Eye (tissue), 1 donor: ENCODE measurements at places on chromosomes 16 and 17.
A peak's percentile ranks its signal among the peaks of the same experiment; 100 is the strongest.

DNA sequence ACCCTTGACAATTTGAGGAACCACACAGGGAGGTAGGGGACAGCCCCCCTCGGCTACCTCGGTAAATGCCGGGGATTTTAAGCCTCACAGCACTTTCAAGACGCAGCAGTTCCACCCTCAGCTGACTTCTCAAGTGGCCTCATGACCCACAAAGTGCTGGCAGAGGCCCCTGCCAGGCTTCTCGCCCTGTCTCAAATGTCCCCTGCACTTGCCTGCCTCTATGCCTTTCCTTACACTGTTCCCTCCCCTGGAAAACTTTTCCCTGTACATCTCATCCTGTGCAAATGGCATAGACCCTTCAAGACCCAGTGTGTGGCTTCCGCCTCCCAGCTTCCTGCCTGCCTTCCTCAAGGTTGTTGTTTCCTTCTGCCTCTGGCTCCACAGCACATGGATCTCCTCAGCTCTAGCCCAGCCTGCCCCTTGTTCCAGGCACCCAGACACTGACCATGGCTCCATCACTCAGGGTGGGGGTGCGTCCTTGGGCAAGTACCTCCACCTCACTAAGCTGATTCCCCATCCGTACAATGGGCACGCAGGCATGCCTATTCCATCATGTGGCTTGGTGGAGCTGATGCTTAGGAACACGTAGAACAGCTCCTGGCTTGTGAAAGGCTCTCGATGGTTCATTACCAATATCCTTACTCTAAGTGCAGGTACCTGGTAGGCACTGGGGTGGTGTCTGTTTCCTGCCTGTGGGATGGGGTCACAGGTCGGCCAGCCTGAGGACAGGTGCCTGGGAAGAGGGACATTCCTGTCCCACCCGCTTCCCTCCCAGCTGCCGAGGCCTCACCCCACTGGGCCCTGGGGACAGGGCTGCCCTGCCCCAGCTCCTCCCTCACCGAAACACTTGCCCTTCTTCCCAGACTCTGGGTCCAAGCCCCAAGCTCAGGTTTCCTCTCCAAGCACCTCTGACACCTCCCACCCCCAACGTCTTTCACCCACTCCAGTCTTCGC, 24.0 kb downstream of the MMP15 start:
- no peak for DNase-seq

DNA sequence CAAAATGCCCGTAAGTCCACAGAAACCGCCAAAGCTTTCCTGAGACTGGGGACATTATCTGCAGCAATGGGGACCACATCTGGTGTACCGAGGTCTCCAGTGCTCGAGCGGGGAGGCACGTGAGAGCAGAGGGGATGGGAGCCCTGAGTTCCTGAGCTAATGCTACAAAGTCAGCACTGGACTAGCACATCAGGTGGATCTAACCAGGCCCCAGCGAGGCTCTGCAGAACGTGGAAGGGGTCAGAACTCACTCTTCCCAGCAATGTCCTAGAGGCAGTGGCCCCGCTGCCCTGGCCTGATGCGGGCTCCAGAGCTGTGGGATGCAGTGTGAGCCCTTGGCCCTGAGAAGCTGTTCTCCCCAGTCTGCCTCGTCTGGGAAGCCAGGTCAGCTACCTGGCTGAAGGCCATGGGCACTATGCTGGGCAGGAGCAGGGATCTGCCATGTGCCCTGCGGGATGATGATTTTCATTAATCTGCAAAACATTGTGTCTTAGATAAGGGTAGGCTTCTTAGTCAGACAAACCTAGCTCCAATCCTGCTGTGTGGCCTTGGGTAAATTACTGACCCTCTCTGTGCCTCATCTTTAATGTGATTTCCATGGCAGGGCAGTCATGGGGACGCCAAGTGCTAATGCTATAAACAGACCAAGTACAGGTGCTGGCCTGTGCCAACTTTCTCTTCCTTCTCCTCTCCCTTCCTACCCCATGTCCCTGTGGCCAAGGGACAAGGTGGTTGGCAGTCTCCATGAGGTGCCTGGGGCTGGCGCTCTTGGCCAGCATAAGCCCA, 40.1 kb upstream of the SLC38A10 start:
- DNase-seq: no peak

GRCh38 chr16:13503960-13504635, 415.9 kb upstream of the ERCC4 start:
- DNase-seq: peak; percentile 34

DNA sequence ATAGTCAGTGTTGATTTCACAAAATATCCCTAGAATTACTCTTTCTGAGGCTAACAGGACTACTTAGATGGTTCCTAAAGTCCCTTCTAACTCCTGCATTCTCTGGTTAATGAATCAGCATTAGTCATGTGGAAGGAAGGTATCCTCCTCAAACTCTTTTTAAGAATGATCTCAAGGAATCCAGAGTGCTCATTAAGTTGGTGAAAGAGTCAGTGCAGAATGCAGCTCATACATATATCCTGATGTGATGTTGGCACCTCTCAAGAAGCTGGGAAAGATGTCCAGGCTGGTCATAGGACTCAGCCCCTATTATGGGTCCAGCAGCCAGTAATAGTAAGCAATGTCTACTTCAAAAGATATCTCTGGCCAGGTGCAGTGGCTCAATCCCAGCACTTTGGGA, 65.5 kb downstream of the PIGL start:
- no peak for DNase-seq

DNA sequence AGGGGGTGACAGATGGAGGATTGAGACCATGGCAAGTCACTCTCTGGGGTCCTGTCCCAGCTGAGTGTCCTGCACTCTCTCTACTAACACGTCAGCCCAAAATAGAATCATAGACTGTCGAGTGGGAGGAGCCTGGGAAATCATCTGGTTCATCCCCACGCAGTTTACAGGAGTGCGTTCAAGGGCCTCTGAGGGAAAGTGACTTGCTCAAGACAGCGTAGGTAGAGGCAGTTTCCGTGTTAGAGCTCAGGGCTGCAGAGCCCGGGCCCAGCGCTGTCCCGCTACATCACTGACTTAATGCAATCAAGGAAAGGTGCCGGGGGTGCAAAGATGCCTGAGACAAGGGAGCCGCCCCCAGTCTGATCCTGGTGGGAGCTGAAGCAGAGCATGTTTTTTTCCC, 10.3 kb downstream of the GSG1L2 start:
- DNase-seq: no peak

DNA sequence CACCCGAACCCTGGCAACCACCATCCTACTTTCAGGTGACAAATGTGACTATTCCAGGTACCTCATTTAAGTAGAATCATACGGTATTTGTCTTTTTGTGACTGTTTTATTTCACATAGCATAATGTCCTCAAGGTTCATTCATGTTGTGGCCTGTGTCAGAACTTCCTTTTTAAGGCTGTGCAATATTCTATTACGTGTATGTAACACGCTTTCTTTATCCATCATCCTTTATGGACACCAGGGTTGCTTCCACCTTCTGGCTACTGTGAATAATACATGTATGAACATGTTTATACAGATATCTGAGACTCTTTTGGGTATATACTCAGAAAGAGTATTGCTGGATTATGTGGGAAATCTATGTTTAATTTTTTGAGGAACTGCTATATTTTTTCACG, 28.7 kb upstream of the RSL1D1 start:
- DNase-seq: no peak

DNA sequence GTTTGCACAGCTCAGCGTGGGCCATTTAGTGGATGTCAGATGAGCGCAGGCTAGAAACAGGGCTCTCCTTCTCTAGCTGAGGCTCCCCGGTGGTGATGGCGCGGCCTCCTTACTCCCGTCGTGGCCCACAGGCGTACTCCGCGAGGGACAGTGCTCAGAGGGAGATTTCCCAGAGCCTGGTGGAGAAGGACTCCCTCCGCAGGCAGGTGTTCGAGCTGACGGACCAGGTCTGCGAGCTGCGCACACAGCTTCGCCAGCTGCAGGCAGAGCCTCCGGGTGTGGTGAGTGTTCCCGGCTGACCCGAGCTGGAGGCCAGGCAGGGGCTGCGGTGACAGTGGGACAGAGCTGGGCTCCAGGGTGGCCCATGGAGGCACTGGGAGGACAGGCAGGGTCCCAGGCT, 21.4 kb downstream of the CARD14 start:
- no peak for DNase-seq

GRCh38 chr16:50086176-50086575, 20.4 kb downstream of the HEATR3 start:
- DNase-seq: no peak

GRCh38 chr16:56145369-56145768, 45.9 kb upstream of the GNAO1 start:
- DNase-seq: no peak

GRCh38 chr16:84504420-84505248, at the start of gene MEAK7:
Gene MEAK7 (minus strand): TSS chr16:84504659. CDS start chr16:84498086, 6,573 bp downstream.
- DNase-seq: peak; percentile 100

DNA sequence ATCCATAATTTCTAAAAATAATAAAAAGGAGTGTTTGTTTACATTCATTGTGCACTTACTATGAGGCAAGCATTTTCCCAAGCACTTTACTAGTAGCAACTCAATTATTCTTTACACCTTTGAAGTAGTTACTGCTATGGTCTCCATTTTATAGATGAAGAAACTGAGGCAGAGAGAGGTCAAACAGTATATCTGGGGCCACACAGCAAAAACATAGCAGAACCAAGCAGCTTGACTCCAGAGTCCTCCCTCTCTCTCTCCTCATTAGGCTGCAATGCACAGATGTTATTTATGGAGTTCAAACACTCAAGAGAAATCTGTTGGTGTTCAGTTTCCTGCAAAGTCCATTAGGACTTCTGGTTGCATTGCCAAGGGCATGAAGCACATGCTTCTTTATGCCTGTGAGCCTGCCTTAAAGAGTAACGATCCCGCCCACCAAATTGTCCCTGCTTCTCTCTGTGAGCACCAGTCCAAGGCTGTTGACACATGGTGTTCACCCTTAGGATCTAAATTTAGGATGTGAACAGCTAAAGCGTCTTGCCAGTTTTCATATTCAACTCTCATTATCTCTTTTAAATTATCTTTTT, 44.0 kb downstream of the GPRC5B start:
- no peak for DNase-seq

DNA sequence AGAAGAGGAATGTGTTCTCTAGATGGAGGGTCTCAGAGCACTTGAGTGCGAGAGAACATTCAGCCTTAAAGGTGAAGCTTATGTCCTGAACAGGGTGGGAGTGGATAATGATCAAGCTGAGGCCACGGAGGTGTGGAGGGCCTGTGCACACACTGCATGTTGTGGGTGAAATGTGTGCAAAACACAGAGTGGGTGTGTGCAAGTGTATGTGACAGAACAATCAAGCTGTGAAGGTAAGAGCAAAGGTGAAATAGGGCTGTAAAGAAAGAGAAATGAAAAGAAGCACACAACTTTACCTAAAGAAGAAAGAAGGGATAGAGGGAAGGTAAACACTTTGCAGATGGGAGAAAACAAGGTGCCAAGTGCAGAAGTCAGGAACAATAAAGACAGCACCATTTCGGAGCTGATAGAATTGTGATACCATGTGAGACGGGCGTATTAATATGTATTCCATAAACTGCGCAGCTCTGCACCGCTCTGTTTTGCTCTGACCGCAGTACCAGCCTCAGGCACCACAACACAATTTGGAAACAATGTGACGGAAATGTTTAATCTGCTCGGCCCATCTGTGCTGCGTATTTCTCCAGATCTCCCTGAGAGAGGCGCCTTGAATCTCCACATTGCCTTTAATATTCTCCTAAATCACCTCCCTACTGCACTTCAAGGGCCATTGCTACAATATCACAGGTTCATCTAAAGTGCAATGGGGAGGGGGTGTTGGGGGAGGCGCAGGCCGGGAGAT, 40.6 kb downstream of the SNX11 start:
- no peak for DNase-seq

DNA sequence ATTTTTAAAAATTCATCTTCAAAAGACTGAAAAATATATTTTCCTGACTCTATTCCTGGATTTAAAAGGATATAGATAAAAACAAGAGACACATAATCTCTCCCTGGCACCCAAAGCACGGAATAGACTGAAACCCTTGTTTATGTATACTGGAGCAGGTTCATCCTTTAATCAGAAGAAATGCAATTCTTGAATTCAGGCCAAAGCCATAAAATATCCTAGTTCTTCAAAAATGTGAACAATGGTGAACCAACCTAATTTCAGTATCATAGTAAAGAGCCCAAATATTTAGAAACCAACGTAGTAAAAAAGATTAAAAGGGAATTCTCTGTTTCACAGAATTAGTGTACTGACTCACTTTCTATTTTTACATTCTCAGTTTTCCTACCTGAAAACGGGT, 188.5 kb upstream of the C17orf78 start:
- no peak for DNase-seq

DNA sequence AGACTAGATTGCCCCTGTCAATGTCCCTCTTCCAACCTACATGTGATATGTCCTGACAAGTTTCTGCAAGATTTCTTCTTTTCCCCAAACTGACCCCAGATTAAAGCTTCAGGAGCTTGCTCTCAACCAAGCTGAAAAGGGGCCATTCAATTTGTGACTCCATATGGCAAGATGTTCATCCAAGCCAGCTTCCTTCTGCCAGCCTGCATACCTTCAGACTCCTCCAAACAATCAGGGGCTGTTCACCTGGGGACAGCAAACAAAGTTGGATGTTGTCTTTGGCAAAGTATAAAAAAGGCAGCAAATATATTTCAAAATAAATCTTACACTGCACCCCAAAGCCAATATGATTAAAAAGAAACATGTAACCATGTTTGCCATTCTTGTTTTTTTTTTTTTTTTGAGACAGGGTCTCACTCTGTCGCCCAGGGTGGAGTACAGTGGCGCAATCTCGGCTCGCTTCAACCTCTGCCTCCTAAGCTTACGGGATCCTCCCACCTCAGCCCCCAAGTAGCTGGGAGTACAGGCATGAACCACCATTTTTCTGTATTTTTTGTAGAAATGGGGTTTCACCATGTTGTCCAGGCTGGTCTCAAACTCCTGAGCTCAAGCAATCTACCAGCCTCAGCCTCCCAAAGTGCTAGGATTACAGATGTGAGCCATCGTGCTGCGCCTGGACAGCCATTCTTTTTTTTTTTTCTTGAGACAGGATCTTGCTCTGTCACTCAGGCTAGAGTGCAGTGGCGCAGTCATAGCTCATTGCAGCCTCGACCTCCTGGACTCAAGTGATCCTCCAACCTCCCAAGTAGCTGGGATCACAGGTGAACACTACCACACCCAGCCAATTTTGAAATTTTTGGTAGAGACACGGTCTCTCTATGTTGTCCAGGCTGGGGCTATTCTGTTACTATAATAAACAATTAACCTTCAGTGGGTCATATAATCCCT, 50.0 kb upstream of the AKAP1 start:
- no peak for DNase-seq

DNA sequence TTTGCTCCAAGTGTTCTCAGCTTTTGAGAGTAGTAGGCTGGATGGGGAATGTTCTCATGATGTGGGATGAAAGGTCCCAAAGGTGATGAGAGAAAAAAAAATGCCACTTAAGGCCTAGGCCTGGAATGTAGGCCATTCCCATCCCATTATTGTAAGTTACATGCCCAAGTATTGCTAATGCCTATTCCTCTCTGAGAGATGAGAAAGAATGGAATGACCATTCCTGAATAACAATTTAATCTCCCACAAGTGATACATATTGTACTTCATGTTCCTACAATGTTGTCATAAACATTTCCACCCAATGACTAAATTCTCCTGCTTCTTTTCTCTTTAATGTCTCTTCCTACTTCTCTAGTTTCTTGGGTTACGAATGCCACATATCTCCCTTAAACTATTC, 102.8 kb upstream of the KCNJ16 start:
- no peak for DNase-seq
